ENCODE measurements at places on chromosomes 3 and 15. TPM values are rescaled to one million over a fixed set of nuclear protein-coding genes. Genes with fewer than 3 reads are reported as not detected.
A peak's percentile ranks its signal among the peaks of the same experiment; 100 is the strongest.

DNA sequence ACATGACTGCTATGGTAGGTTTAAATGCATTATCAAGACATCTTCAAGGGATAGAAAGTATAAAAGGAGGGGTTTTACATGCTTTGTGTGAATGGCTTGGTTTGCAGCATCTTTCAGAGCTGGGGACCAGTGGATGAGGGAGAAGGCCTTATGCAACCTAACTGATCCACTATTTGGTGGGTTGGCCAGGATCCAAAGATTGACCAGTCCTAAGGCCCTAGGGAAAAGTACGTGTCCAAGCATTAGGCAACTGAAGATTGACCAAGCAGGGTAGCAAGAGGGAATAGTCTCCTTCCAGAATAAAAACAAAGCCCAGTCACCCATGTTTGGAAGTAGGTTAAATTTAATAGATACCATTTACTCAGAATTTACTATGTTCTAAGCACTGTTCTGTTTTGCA is 509.3 kb downstream of the EPHB1 start:
- no peak for DNase-seq

DNA sequence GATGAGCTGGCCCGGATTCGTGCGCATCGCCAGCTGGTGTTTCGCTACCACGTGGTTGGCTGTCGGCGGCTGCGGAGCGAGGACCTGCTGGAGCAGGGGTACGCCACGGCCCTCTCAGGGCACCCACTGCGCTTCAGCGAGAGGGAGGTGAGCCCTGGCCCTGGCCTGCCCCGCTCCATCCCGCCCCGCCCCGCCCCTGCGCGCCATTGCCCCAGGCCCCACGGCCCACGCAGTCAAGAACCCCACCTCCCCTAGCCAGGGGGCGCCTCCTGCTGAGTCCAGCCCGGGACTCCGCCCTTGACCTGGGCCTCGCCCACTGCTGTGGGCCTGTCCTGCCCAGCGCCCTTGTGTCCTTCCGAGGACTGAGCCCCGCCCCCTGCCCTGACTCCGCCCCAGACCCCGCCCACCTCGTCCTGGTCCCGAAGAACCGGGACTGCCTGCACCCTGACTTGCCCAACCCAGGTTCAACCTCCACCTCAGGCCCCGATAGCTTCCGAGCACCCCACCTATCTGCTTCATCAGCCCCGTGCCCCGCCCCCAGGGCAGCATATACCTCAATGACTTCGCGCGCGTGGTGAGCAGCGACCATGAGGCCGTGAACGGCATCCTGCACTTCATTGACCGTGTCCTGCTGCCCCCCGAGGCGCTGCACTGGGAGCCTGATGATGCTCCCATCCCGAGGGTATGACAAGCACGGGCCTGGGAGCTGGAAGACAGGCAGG is 14.8 kb downstream of the NT5DC2 start:
- no peak for DNase-seq

- DNase-seq, result no peak
Measured at GRCh38 chr3:16911916-16912315, 27.2 kb downstream of the PLCL2 start.

DNA sequence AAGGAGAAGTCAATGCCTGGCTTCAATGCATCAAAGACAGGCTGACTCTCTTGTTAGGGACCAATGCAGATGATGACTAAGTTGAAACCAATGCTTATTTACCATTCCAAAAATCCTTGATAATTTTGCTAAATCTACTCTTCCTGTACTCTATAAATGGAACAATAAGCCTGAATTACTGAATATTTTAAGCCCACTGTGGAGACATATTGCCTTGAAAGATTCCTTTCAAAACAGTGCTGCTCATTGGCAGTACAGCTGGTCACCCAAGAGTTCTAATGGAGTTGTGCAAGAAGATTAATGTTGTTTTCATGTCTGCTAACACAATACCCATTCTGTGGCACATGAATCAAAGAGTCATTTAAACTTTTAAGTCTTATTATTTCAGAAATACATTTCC is 181.0 kb upstream of the CBLB start:
- no peak for DNase-seq

DNA sequence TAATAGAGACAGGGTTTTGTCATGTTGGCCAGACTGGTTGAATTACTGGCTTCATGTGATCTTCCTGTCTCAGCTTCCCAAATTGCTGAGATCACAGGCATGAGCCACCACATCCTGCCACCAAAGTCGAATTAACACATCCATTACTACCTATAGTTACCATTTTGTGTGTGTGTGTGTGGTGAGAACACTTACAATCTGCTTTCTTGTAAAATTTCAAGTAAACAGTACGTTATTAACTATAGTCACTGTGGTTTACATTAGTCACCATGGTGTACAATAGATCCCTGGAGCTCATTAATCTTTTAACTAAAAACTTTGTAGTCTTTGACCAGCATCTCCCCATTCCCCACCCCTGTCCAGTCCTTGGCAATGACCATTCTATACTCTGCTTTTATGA is 270.0 kb downstream of the NAALADL2 start:
- no peak for DNase-seq

- DNase-seq, result no peak
Measured at GRCh38 chr15:93382200-93382820, 293.3 kb upstream of the RGMA start.

DNA sequence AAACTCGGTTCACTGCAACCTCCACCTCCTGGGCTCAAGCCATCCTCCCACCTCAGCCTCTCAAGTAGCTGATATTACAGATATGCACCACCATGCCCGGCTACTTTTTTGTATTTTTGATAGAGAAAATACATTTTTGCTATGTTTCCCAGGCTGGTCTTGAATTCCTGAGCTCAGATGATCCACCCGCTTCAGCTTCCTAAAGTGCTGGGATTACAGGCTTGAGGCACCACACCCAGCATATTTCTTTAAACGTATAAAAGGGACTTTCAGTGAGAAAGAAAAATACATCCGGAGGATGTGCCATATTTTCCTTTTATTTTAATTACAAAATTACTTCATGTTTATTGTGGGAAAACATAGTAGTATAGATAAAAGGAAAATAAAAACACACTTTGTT is 55.2 kb downstream of the RPL39L start:
- no peak for DNase-seq

GRCh38 chr3:11850003-11850402 is 3.3 kb upstream of the TAMM41 start:
- DNase-seq, result no peak

DNA sequence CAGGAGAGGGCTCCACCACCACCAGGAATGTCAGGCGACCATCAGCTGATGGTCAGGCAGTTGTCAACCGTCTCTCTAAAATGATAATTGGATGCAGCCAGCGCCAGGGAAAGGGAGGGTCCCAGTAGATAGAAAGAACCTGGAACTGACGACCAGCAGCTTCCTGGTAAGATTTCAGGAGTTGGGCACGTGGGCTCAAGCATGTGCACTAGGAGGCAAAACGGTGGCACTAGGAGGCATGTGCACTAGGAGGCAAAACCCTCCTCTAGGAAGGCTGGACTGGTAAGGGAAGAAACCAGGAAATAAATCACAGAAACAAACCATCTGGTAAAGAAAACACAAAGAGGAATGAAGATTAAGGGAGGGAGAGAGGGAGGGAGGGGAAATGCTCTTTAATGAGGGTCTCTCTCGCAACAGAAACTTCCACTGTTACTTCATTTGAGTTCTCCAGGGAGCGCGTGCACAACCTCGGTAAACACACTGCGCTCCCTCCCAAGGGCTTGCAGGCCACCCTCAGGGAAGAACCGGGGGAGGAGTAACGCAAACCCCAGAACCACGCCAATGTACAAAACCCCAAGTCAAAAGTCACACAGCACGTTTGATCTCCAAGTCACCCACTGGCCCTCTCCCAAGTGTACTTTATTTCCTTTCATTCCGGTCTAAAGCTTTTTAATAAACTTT is 116.7 kb downstream of the XXYLT1 start:
- peak; percentile 84 for DNase-seq

DNA sequence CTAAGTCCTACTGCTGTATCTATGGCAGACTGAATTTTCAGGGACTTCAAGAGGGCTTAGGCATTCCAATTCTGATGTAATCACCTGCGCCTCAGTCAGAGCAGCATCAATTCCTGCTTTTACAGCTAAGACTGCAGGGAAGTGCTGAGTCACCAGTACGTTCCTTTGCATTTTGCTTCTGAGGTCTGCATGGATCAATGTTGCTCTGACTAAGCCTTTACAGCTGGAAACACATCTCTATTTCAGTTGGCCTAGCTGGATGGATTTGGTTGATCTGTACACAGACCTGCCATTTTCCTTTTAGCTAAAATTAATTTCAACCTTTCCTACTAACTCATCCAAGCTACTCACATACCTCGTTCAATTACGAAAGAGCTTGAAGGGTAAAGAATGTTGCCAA is 51.3 kb downstream of the ETV5 start:
- DNase-seq, result no peak

DNA sequence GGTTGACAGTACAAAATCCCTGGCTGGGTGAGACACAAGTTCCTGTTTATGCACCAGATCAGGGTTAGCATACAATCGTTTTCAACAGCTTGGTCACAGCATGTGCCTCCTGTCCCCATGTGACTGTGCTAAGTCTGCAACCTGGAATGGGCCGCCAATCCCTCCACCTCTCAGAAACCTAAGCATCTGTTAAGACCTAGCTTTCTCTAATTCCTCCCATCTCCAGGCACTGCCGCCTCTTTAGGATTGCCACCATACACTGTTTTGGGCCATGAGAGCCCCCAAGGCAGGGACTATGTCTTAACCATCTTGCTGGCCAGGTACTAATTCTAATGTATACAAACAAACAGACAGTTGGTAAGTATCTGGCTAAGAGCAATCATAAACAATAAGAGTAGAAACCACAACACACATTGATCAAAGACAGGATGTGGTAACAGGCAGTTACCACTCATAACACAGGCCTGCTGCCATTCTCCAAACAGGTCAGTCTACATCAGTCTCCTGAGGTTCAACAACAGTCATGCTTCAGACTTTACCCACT is 25.6 kb downstream of the SEC22C start:
- DNase-seq, result no peak

- no peak for DNase-seq
Measured at GRCh38 chr3:117355566-117355965, 646.0 kb downstream of the TUSC7 start.

- DNase-seq, result no peak
Measured at GRCh38 chr3:56557831-56558170, 826 bp downstream of the CCDC66 start.

GRCh38 chr15:89575656-89576416 is 567 bp downstream of the TICRR start:
- DNase-seq, result no peak

DNA sequence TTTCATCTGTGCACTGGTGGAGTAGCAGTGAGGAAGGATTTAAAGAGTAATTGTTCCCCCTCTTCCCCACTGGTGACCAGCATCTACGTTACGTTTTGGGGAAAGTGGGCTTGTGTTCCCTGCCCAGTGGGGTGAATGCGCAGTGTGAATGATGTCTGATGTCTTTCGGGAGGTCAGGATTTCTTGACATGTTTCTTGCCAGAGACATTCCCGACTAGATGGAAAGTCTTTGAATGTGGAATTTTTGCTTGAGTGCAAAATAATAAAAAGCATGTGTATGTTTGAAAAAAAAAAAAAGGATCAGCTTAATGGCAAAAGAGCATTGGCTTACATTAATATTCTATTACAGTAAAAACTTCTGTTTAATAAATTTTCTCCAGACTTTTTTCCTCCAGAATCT is 632.2 kb downstream of the FOXP1 start:
- DNase-seq, result no peak

GRCh38 chr3:58664611-58665010 is 2.0 kb downstream of the FAM3D start:
- no peak for DNase-seq

DNA sequence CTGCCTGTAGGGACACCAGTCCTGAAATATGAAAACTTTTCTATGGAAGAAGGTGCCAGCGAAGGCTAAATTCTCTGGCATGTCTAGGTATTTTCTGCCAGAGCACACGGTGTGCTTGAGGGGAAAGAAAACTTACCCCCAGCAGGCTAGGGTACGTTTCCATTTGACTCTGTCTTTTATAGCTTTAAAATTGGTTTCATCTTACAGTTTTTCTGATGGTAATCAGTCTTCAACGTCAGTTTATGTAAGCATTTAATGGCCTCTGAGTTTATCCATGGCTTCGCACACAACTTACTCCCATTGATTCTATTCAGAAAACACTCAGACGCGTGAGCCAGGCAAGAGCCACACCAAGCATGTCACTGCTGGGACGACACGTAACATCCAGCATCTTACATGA is 249.7 kb downstream of the ADAMTS17 start:
- no peak for DNase-seq

DNA sequence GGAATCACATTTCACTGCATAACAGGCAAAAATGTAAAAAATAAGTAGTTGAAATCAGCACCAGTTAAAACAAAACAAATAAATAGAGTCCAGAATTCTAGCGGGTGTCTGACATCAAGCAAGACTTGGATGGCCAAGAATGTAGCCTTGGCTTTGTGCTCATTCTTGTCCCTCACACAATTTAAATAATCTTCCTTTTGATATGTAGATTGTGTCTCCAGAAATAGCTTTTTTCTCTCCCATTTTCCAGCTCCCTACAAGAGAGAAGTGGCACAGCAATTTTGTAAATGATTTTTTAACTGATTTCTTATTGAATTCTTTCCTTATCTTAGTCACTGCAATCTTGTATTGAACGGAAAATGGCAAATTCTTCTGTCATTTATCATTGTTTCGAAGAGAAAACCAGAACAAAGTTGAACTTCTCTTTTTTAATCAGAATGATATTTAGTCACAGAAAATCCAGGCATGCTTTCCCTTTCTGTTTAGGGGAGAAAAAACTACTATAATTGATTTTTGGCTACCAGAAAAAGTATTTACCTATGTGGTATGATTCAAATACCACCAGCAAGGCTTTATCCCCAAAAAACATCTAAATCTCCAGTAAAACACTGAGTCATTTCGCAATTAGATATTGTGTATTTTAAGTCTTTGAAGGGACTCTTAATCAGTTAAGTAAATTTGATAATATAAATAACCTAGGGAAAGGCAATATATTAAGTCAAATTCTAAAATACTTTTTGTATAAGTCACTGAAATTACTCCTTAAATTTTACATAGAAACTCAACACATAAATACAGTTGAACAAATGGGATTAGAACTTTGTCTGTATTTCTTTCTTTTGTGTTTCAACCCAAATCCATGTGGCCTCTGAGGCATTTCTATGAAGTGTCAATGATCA is 481.7 kb downstream of the GBE1 start:
- DNase-seq, result no peak

DNA sequence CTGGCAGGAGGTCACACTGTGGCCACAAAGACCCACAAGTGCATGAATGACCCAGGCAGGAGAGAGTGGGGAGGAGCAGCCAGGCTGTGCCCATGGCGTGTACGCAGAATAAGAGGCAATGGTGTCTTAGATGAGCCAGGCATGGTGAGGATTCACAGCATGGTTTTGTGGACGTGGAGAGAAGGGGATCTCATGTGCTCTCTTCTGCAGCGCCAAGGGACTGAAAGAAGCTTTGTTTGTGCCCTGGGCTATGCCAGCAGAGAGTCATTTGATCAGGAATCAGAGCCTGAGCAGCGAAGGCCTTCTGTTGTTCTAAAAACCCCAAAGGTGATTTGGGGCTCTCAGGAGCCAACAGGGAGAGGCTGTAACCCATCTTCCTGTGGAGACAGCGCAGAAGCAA is 18.7 kb upstream of the RPP14 start:
- no peak for DNase-seq

GRCh38 chr15:87767516-87767915 is 489.0 kb downstream of the NTRK3 start:
- DNase-seq, result no peak

GRCh38 chr15:76526111-76526510 is 189.5 kb downstream of the ISL2 start:
- no peak for DNase-seq

The BAHD1 gene
- 23.7 TPM for total RNA-seq

The GPR149 gene
- not detected for total RNA-seq

The GPR27 gene
- 3.0 TPM for total RNA-seq

The GOLGA8G gene
- not detected for total RNA-seq

The LRRN1 gene
- 1.9 TPM for total RNA-seq

The RASL12 gene
- total RNA-seq, result 24.3 TPM

The POLG gene
- 71.5 TPM for total RNA-seq

The MNS1 gene
- 3.9 TPM for total RNA-seq

Data from left lung (tissue), 14 donors.